ENCODE measurements at places on chromosomes 5 and 9.
A peak's percentile ranks its signal among the peaks of the same experiment; 100 is the strongest.

GRCh38 chr5:36450229-36451014, 148.7 kb upstream of the RANBP3L start:
- DNase-seq, result no peak

DNA sequence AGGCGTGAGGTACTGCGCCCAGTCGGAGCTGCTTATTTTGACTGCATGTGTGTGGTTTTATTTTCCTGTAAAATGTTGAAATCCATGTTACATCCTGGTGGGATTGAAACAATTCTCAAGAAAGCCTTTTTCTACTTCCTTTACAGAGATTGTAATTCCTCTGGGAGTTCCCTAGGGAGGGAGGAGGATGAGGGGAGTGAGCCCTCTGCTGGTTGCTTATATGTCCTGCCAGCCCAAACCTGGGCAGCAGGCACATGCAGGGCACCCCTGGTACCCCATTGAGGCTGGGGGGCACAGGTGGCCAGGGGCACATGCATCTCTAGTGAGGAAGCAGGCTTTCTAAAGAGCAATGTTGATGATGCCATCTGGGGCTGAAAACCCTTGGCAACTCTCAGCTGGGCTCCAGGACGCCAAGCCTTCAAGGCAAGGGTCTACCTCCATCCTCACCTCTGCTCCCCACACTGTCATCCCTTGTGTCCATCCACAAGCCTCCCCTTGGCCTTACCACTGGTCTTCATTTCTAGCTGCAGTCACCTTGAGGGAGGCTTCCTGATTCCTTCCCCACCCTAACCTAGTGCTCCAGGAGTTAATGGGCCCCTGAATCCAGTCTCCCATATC, 84.7 kb upstream of the TNFSF8 start:
- no peak for DNase-seq

GRCh38 chr5:130693509-130693908, 471.5 kb downstream of the HINT1 start:
- DNase-seq, result no peak

- peak; percentile 35 for DNase-seq
Observed at GRCh38 chr5:173547579-173547978, 68.9 kb downstream of the BOD1 start.

- DNase-seq, result no peak
Observed at GRCh38 chr9:112338561-112338960, 5.1 kb upstream of the PTBP3 start.

DNA sequence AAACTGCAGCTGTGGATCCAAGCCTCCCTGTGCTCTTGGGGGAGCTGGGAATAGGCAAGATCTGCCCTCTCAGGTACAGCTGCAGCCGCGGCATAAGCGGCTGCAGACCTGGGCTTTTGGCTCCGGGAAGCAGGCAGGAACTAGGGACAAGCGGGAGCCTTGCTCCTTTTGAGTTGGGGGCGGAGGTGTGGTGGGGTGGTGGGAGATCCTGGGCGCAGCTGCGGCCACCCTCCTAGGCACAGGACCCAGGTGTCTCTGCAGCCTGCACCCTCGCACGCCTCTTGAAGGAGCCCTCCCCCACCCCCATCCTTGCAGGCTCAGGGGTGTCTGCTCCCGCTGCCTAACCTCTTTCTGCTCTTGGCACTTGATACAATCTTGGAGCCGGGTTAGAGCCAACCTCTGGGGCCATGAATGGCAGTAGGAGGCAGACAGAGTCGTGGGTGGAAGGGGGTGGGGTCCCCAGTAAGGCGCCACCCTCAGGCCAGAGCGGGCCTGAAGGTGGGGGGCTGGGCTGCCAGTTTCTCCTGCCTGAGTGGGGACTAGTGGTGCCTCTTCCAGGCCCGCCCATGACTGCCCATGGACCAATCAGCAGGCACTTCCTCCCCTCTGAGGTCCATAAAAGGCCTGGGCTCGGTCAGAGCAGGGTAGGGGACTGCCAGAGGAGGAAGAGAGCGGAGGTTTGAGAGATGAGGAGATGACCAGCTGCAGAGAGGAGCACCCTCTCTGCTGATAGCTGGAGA, 267.6 kb upstream of the TNC start:
- no peak for DNase-seq

DNA sequence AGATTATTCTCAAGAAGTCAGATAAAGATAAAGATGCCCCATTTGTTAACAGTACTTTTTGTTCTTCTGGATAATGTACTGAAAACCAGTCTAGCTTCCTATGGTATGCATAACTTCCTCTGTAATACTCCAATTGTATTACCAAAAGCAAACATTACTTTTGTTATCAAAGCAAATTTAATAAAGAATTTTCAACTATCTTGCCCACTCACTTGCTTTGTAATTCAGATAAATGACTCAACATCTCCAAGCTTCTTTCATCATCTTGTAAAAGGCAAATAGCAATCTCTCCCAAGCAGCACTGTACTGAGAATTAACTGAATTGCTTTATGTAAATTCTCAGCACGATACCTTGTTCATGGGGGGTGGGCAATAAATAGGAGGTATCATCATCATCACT, 98.3 kb downstream of the NFIB start:
- no peak for DNase-seq

GRCh38 chr9:137383784-137384756, 38.9 kb downstream of the EXD3 start:
- DNase-seq, result no peak

- DNase-seq, result no peak
Observed at GRCh38 chr5:157671592-157672330, 428 bp downstream of the C5orf52 start.
